Activated T-cell treated with anti-CD3 and anti-CD28 coated beads for 1 hour (primary cell): ENCODE measurements at places on chromosomes 1 and 21.

GRCh38 chr1:21663248-21663950 lies 5.8 kb downstream of the RAP1GAP start:
- DNase-seq = no peak

GRCh38 chr21:35358008-35358407 lies 308.9 kb upstream of the RUNX1 start:
- DNase-seq = no peak

DNA sequence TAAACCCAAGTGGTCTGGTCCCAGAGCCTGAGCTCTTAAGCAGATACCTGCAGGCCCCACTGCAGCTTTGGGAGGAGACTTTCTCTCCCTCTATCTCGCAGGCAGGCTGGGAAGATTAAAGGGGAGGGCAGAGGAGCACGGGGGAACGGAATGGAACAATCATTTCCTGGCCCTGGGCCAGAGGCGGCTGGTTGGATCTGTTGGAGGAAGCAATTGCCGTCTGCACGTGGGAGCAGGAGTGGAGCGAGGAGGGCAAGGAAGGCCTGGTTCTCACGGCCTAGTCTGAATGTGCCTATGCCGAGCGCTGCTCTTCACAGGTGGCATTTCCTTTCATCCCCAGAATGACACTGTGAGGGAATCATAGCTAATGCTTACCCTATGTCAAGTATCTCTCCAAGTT lies 23.7 kb downstream of the NKAIN1 start:
- DNase-seq = no peak

GRCh38 chr1:15226388-15227255 lies 20.4 kb upstream of the FHAD1 start:
- DNase-seq = no peak

DNA sequence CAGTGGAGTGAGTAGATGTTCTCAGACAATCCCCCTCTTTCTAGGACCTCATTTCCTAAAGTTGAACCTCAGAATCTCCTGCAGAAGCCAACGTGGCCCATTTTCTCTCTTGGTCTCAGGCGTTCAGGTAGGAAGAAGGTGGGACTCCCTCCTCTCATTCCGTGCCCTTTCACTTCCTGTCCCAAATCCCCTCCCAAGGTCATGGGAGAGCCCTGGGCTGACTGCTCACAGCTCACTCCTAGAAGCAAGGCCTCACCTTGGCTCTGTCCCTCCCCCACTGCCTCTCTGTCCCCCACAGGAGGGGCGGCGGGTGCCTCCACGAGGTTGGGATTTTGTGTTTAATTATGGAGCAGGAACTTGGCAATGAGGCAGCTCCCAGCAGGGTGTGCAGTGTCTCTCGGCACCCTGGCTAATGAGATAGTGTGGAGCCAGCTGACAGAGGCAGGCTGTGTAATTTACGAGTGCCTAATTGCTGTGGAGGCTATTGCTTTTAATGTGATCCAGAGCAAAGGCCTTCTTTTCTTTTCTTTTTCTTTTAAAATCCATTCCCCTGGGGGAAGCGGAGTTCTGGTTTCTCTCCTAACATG lies 9.1 kb upstream of the CDK18 start:
- no peak for DNase-seq

DNA sequence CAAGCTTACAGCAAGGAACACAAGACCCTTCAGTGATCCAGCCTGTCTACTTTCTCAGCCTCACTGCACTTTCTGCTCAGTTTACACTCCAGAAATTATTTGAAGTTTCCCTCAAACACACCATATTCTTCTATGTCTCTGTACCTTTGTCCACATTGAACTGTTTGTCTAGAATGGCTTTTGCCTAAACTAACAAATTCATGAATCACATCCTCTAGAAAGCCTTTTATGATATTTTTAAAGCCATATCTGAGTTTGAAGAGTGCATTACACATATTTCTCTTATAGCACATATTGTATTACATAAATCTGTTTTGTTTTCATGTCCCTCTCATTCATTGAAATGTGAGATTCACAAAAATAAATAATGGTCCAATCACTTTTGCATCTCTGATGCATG lies 446.0 kb upstream of the ZRANB2 start:
- DNase-seq = no peak

DNA sequence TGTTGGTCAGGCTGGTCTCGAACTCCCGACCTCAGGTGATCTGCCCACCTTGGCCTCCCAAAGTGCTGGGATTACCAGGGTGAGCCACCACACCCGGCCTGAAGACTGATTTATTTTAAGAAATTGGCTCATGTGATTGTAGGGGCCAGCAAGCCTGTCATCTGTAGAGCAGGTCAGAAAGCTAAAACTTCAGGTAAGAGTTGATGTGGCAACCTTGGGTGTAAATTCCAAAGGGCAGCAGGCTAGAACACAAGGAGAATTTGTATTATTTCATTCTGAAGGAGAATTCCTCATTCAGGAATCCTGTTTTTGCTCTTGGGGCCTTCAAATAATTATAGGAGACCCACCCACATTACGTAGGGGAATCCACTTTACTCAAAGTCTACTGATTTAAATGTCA lies 728.7 kb downstream of the LTN1 start:
- DNase-seq = no peak

- no peak for DNase-seq
Observed at GRCh38 chr1:215497528-215497927, 69.6 kb upstream of the KCTD3 start.

DNA sequence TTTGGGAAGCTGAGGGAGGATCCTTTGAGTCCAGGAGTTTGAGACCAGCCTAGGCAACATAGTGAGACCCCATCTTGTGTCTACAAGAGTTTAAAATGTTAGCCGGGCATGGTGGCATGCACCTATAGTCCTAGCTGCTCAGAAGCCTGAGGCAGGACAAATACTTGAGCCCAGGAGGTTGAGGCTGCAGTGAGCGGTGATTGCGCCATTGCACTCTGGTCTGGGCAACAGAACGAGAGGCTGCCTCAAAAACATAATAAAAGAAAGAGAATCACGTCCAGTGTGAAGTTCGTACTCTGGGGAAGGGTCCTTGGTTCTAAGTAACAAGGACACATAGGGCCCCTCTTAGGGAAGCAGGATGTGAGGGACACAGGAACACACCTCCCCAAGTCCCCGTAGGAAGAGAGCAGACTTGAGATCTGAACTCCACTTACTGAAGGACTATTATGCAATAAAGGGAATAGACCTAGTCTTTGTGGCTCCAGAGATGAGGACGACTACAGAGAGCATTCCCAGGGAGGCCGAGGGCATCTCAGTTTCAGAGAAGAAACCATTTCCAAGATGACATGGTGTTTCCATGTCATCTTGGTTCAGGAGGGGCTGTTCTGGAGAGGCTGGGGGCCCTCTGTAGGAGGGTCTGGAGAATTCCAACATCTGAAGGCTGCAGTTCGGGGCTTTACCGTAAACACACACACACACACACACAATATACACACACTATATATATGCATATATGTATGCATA lies 10.8 kb upstream of the ENO1 start:
- no peak for DNase-seq

GRCh38 chr1:229428256-229428655 lies 5.6 kb downstream of the ACTA1 start:
- DNase-seq = no peak

DNA sequence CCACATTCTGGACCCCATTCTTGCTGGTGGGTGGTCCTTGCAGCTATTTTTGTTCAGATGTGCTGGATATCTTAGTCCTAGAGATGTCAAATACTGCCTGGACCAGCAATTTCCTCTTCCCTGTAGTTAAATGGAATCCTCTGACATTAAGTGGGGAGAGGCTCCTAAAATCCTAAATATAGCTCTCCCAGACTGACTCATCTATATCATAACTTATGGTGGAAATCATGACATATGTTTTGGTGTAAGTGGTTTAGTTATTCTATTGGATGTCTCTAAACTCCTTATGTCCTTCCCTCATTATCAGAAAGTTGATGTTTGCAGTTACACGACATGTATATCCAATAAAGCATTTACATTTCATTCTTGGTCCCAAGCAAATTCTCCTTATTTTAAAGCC lies 73.1 kb downstream of the KCNJ6 start:
- DNase-seq = no peak

- DNase-seq = no peak
Observed at GRCh38 chr1:28161751-28162150, 14.7 kb downstream of the PTAFR start.

DNA sequence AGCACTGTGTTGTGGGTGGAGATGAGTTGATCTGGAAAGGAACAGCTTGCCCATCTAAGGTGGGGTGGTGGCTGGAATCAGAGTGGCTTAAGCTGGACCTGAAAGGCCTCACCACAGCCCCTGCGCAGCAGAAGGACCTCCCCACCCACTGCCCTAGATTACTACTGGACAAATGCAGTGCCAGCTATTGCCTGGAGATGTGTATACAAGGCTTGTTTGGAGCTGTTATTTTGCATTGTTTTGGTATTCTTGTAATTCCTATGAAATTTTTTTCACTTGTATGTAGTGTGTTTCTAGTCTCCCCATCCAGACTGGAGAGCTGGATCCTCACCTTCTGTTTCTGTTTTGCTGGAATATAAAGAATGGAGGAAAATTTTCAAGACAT lies 1.3 kb upstream of the SLC30A1 start:
- DNase-seq = no peak

DNA sequence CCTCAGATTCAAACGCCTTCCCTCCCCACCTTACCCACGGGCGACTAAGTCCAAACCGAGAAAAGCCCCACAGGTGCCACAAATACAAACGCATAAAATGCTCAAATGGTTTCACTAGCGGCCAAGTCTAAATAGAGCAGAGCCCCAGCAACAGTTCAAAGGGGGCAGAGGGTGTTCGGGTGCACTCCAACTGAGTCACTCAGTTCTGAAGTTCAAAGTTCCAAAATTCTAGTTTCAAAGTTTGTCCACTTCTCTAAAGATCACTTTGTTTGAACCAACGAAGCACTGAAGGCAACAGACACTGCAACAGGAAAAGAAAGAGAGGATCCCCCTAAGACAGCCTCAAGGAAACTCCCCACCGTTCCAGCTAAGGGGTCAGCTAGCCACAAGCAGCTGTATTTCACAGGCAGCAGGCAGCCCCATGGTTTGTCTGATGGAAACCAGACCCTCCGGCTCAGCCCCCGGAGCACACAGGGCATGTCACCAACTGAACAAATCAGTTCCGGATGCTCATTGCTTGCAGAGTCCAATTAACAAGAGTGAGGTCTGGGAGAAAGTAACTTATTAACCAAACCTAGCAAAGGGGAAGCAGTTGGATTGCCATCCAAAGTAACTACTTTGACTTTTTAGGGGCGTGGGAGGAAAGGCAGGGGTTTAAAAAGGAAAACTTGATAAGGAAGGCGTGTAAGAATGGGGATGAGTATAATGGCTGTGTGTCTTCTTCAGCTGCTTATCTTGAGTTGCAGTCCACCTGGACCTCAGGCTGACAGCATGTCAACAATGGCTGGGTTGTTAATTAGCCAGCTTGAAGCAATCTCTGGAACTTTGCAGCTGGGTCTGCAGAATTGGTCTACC lies 1423.9 kb upstream of the PRMT6 start:
- no peak for DNase-seq

- DNase-seq = no peak
Observed at GRCh38 chr1:15089258-15089992, 64.1 kb upstream of the TMEM51 start.

DNA sequence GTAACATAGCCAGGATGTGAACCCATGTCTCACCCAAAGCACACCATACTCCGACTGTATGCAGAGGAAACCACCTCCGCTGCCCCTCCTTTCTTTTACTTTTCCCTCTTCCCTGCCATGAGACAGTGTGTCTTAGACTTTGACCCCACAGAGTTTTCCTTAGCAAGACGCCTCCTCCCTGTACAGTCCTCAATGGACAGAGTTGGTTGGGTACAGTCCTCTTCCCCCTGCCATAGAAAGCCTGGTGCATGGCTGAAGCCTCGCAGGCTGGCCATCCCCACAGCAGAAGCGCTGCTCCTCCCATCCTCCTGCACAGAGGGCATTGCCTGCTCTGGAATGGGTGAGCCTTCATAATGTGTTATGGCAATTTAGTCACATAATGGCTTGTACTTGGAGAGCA lies 127.9 kb downstream of the PLPP3 start:
- no peak for DNase-seq

DNA sequence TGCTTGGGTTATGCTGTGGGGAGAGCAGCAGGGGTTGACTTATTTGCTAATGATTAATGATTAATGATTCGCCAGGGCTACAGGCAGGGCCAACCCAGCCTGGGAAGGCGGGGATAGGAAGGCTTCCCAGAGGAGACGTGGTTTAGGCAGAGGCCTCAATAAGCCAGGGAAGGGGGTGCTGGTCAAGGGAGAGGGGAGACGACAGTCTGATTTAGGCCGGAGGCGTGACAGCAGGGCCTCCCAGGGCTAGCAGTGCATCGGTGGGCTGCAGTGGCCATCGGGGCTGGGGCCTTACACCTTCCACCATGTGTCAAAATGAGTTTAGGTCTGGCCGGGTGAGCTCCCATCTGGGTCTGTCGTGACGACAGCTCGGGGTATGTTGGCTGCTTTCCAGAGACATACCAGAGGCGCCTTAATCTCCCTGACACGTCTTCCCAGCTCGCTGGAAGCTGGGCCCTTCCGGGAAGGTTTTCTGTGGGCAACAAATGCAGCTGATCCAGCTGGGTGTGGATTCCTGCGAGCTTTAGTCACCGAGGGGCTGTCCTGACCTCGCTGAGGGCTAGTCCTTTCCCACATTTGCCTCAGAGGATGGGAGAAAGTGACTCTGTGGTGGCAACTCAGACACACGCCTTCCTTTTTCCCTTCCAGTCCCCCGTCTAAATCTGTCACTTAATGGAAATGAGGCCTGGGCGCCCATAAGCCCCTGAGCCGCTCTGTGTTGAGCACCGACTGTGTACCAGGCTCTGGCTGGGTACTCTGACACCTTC lies 3.7 kb upstream of the SLC1A7 start:
- no peak for DNase-seq

- no peak for DNase-seq
Observed at GRCh38 chr1:221756830-221757551, 15.1 kb upstream of the DUSP10 start.

GRCh38 chr1:228337031-228337564 lies 69.5 kb downstream of the TRIM11 start:
- no peak for DNase-seq
